ENCODE measurements at places on chromosomes 5 and 9.

DNA sequence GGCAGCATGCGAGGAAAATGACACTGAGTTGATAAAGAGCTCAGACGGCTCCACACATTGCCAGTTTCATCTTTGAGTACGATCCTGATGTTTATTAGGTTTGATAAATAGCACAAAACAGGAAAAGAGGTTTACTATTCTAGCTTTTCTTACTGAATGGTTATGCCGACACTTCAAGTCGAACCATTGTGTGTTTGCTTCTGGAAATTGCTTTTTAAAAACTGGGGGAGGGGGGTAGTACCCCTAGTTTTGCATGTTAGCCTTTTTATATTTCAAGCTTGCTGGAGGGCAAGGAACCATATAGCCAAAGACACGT is 5.2 kb downstream of the PTCH1 start:
- DNase-seq = no peak

DNA sequence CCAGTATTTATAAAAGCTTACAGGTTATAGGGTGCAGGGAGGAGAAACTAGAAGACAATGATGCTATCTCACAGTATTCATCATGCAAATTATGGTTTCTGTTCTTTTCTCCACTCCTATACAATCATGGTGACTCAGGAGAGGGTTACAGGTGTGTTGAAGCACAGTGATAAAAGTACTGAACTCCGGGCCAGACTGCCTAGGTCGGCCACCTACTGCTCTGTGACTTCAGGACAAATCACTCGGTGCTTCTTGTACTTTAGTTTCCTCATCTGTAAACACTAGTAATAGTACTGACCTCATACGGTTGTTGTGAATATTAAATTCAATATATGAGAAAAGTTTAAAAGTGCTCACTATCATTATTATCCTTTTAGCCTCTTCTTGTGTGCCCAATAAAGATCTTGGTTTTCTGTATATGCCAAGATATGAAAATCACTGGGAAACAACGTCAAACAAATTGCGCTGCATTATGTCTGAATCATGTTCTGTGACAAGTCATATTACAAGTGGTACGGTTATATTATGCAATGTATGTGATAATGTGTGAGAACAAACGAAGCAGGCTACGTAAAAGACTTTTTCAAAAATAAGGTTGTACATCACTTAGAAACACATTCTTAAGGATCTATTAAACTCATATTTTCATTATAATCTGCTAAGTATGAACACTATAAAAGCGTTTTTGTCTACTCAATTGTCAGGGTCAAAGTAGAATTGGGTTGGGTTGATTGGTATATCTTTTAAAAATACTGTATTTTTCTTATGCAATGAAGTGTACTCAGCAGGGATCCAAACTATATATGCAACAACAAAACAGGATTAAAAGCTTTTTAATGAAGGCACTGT is 153.3 kb downstream of the EFNA5 start:
- DNase-seq = no peak

- no peak for DNase-seq
Observed at GRCh38 chr9:77960356-77961153, 71.1 kb downstream of the GNAQ start.

GRCh38 chr9:98331536-98332259 is 76.2 kb upstream of the TBC1D2 start:
- no peak for DNase-seq

DNA sequence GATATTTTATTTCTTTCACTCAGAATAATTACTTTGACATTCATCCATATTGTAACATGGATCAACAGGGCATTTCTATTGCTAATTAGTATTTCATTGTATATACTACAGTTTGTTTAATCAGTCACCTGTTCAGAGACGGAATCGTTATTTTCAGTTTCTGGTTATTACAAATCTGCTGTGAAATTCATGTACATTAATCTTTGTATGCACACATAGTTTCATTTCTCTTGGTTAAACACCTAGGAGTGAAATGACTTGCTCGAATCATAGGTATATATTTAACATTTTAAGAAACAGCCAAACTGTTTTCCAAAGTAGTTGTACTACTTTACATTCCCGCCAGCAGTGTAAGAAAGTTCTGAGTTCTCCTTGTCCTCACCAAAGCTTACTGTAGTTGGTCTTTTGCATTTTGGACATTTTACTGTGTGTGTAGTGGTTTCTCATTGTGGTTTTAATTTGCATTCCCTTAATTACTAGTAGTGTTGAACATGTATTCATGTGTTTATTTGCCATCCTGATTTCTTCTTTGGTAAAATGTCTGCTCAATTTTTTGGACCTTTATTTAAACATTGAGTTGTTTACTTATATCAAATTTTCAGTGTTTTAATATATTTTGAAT is 198.2 kb downstream of the SAXO1 start:
- DNase-seq = no peak

GRCh38 chr9:112170968-112171367 is 4.1 kb downstream of the SUSD1 start:
- DNase-seq = no peak

DNA sequence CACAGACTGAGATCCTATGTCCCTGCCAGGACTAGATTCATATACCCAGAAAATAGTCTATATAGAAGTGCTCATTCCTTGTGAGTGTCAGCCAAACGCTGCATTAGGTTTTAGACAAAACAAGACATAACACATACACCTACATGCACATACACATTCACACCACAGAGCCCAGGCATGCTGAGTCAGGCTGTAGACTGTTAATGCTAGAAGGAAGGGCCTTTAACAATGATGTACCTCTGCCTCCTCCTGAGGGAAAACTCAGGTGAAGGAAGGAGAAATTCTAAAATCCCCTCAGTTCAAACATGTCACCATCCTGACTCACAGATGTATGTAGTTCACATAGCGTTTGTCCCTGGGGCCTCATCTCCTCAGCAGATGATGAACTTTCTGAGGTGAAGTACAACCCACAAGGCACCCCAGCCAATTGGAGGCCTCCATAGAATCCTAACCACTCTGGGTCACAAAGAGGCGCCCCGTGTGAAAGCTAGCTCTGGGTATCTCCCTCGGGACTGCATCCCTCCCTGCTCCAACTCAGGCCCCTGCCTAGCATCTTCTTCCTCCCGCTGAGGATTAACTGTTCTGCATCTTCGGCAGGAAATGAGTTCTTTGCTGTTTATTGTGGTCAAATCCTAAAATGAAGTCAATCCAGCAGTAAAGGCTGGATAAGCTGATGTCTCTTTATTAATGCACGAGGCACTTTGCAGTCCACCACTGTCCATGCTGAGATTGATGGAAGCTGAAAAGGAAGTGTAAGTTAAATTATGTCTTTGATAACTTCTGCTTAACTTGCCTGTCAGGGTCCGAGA is 40.8 kb upstream of the FSTL4 start:
- no peak for DNase-seq

- DNase-seq = peak; percentile 83
Observed at GRCh38 chr9:114989600-114990410, 59.4 kb upstream of the TNFSF8 start.

DNA sequence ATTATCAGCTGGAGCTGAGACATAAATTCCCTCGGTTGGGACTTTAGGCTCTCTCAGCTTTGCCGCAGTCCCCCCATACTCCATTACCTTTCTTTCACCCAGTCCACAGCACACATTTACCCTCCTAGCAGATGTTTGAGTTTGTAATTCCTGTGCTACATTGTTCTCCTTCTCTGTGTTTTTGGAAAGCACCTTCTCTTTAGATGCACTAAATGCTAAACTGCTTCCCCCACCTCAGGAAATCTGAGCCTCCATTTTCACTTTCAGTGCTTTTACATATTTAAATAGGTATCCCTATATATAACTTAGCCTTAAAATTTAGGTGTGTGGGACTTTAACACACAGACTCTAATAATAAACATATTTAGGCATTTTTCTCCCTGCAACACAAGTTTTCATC is 356.9 kb downstream of the NFIB start:
- DNase-seq = no peak

DNA sequence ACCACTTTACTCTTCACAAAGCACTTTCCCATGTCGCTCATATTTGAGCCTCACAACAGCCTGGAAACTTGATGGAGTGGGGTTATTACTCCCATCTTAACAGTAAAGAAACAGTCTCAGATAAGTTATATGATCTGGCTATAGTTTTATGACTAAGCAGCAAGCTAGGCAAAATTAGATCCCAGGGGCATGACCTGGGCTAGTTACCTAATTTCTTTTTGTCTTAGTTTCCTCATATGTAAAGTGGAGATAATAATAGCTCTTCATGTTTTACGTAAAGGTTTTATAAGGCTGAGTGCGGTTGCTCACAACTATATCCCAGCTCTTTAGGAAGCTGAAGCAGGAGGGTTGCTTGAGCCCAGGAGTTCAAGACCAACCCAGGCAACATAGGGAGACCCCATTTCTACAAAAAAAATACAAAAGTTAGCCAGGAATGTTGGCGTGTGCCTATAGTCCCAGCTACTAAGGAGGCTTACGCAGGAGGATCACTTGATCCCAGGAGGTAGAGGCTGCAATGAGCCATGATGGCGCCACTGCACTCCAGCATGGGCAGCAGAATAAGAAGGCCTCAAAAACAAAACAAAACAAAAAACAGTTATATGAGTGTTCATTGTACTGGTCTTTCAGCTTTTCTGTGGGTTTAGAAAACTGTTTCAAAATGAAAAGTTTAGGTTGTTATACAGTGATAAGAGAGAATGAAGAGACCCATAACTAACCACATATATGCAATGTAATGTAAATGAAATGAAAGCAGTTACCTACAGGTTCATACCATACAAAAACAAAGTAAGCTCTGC is 6.5 kb upstream of the PLIN2 start:
- no peak for DNase-seq

Measured in activated CD4-positive, alpha-beta T cell treated with anti-CD3 and anti-CD28 coated beads for 48 hours (primary cell).